HFFc6 (cell line): ENCODE measurements at places on chromosomes 11 and 22. TPM values are rescaled to one million over a fixed set of nuclear protein-coding genes. Genes with fewer than 3 reads are reported as not detected.

GTSE1 gene
- 12.4 to 29.4 TPM (median 28.1 TPM) in 3 replicates for total RNA-seq

- no peak for DNase-seq
Measured at GRCh38 chr11:68004551-68005335, 846 bp upstream of the UNC93B1 start.

- no peak for DNase-seq
Measured at GRCh38 chr11:118108513-118108912, 21.8 kb upstream of the SMIM35 start.

GRCh38 chr22:44505796-44506354 lies 7.8 kb upstream of the RTL6 start:
- no peak for DNase-seq

OR52A1 gene
- not detected in 3 replicates for total RNA-seq

DNA sequence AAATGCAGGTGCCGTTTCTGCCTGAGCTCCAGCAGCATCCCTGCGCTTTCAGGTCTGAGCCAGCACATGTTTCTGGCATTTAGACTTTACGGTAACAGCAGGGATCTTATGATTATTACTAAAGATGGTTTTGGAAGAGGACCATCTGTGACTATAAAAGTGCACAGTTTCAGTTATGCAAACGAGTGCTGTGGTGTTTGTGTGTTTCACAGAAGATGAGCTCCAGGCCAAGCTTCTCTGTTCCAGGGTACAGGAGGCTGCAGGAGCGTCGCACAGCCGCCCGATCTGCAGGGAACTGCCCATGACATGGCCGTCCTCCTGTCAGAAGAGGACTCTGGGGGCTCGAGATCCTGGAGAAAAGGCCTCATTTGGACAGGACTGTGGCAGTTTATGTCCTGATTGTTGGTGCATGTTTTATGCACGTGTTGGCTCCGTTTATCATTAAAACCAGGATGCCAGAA lies 297.3 kb downstream of the TBC1D22A start:
- DNase-seq: no peak
